Suppressor macrophage (primary cell): ENCODE measurements at places on chromosomes 6 and 20.

- peak; percentile 71 for DNase-seq
These were observed 78.7 kb upstream of the PHACTR3 start for GRCh38 chr20:59525500-59526241.

- peak; percentile 91 for DNase-seq
These were observed at the start of gene CDK5RAP1 for GRCh38 chr20:33401184-33401920. Gene CDK5RAP1 (minus strand): TSS chr20:33401519. CDS start chr20:33397064, 4,455 bp downstream.

- DNase-seq = no peak
These were observed 152.5 kb upstream of the ECI2 start for GRCh38 chr6:4287811-4288244.

GRCh38 chr6:79239536-79240168 lies 5.2 kb upstream of the HMGN3 start:
- DNase-seq = no peak
